ENCODE measurements at places on chromosomes 5 and 9.
A peak's percentile ranks its signal among the peaks of the same experiment; 100 is the strongest.

DNA sequence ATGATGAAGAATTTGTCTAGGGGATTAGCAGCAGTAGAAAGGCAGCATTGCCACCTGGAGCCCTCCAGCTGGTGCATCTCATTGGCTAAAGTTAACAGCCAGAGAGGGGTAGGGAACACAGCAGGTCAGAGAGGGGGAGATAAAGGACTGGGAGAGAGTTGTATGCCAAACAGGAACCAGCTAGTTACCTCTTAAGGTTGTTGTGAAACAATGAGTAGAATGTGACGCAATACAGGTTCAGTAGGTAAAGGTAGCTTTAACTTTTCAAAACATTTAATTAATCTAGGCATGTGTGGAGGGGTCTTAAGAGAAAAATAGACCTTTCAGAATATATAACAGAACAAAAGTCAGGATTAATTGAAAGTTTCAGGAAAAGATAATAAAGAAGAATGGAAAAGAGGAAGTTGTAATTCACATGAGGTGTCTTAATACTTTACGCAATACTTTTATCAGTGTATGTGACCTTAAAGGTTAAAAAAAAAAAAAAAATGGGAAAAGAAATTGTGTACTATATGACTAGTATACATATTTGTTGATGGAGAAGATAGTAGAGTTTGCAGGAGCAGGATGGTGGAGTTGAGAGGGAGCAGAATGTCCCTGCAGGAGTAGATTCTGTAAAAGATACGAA lies 14.3 kb downstream of the FBXO38 start:
- peak; percentile 32 for DNase-seq

DNA sequence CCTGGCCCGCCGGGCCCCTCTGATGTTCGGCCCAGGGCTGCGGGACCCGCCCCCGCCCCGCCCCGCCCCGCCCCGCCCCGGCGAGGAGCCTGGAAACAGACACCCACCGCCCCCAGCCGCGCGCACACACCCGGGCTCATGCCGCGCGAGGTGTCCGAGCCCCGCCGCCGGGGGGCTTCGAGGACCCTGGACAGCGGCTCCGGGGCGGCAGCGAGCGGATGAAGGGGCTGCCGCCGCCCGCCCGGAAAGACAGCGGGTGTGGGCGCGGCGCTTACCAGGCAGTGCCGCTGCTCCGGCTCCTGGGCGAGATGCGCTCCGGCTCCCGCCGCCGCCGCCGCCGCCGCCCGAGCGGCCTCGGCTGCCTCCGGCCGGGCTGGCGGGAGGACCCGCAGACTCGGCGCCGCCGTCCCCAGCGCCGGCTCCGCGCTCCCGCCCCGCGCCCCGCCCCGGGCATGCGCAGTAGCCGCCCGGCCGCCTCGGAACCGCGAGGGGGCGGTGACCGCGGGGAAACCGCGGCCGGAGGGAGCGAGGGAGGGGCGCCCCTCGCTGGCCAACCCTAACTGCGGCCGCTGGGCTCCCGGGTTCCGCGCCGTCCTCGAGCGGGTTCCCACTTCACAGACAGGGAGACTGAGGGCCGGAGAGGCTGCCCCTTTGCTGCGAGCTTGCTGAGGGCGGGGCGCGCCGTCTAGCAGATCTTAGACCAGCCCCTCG lies at the start of gene GPRIN1:
GPRIN1 (minus strand) TSS at position 433 of the 711 bp plus-strand sequence. CDS start 10,322 bp downstream, outside the sequence.
- DNase-seq, result peak; percentile 42

GRCh38 chr5:149609640-149610219 lies 28.4 kb downstream of the ARHGEF37 start:
- DNase-seq, result no peak

GRCh38 chr9:27414220-27414761 lies 109.8 kb upstream of the IFNK start:
- DNase-seq, result peak; percentile 23

DNA sequence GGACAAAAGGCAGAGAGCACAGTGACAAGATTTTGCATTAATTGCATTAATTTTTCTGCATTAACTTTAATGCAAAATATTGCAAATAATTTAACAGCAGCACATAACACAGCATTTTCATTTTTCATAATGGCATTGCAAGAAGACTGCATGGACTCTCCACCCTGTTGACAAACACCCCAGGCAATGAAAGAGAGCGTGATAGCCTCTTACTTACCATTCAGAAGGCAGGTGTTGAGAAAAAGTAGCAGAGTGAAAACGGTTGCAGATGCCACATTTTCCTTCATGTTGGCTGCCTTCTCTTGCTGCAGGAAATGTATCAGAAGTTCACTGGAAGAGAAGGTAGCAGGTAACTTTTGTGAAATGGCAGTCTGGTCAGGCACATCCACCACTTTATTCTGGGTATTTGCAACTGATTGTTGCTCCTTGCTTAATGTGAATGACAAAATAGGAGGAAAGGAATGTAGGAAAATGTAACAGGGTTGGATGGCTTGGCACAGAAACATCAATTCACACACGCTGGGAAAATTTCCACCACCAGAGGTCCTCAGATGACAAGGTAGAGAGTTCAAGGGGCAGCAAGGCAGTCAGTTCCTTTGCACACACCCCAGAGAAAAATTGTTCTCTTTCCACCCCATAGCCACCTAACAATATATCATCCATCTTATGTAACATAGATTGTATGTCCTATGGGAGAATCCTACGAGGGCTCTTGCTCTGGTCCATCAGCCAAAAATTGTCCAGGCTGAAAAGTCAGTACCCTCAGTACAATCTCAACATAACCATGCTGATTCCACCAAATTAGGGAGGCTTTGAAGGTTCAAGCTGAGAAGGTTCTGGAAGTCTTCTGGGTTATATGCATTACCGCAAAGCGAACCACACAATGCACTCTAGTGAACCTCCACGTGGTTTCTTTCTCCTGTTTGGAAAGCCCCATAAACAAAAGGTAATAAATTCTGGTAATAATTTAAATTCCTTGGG lies 41.9 kb upstream of the AGXT2 start:
- DNase-seq, result no peak

- no peak for DNase-seq
Observed at GRCh38 chr9:138105123-138105415, 227.5 kb downstream of the CACNA1B start.

DNA sequence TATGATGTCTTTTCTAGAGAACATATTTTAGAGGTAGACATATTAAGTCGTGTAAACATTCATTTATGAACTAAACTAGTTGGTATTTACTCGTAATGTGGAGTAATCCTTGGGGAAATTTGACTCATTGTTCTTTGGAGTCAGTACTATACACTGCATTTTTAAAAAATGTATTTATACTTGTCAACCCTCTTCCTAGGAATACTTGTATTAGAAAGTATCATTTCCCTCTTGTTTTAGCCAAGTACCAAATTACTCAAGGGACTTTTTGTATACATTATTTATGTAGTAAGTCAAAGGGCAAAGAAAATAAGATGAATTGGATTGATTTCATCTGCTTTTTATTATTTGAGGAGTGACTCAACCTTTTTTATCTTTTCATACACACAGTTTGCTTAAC lies 248.1 kb upstream of the IZUMO3 start:
- no peak for DNase-seq

DNA sequence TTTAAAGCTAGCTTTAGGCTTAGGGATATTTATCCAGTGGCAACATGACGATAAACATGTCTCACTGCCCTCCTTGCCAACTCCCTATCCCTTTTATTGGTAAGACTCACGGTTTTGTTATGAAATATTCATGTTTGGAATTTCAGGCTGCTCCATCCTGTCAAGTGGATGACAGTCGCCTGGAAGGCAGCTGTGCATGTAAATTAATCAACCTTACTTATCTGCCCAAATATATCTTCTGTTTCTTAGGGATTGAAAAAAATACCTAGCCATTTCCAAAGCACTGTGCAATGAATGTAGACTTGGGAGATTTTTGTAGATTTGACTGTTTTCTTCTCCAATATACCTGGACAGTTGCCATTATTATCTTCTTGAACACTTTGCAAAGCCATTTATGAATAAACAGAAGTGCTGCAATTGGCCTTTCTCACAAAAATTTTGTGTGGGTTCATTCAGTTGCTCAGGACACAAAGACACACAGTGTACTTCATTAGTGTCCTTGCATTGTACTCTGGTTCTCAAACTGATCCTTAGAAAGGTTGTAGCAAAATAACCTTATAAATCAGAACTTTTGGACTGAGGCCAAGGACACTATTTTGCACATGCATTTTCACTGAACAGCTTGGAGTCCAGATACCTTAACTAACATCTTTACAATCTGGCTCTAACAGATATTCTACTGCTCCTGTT lies 889.4 kb upstream of the SEMA6A start:
- no peak for DNase-seq

GRCh38 chr5:170525470-170526211 lies 21.8 kb downstream of the KCNIP1 start:
- no peak for DNase-seq

DNA sequence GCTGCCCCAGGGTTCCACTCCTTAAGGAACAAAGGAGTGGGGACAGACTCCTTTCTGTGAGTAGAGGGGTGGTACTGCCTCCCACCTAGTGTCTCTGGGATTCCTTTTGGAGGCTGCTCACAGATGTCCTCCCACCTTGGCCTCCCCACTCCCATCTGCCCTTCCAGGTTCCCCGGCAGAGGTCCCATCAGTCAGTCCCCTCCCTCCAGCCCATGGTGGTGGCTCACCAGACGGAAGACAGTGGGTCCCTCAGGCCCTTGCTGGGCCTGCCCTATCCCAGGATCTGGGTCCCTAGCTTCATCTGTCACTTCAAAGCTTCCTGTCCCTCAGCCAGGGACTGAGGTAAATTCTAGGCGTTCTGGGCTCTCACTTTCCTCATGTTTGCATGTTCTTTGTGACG lies 35.6 kb upstream of the NEK6 start:
- DNase-seq, result no peak
